ENCODE measurements at places on chromosomes 16 and 17.

GRCh38 chr16:88480829-88481228, 27.7 kb downstream of the ZFPM1 start:
- no peak for DNase-seq

- DNase-seq = no peak
Measured at GRCh38 chr16:72291121-72291520, 119.2 kb upstream of the PMFBP1 start.

- DNase-seq = peak; percentile 34
Measured at GRCh38 chr16:87636050-87636684, 33.9 kb downstream of the JPH3 start.

- no peak for DNase-seq
Measured at GRCh38 chr17:81685108-81685507, 1.3 kb downstream of the HGS start.

GRCh38 chr17:28173801-28174200, 131.3 kb downstream of the NLK start:
- DNase-seq = no peak

DNA sequence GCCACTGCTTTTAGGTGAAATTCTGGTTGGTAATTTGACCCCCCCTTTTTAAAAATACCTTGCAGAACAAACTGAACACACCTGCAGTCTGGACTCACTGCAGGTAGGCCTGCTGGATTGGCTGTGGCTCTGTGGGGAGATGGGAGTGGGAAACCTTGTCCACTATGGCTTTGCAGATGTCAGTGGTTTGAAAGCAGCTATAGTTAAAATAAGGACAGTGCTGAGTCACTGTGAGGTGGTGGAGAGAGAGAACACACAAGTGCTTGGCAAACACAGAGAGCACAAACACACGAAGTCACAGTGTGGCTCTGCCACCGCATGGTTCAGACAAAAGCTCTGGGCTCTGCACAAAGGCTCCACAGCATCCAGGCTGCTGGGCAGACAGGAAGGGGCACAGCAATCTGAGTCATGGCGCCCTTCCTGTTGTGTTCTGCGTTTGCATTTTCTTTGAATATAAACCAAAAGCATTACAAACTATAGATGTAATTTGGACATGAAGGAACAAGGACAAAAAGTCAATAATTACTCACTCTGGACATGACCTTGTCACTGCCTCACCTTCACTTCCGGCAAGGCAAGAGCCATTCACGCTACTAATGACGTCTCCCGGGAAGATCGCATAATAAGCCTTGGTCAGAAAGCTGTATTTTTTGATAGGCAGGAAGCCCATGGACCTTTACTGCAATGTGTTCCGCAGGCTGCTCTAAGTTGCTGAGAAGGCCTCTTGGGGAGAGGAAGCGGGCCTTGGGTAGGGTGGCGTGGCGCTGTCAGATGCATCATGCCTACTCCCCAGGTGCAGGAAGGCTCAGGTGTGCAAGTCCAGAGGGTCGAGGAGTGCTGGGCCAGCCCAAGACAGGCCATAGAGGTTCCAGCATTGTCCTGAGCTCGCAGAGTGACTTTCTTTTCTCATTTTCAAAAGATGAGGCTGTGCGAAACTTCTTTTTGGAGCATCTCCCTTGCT, 60.1 kb upstream of the MED9 start:
- no peak for DNase-seq

DNA sequence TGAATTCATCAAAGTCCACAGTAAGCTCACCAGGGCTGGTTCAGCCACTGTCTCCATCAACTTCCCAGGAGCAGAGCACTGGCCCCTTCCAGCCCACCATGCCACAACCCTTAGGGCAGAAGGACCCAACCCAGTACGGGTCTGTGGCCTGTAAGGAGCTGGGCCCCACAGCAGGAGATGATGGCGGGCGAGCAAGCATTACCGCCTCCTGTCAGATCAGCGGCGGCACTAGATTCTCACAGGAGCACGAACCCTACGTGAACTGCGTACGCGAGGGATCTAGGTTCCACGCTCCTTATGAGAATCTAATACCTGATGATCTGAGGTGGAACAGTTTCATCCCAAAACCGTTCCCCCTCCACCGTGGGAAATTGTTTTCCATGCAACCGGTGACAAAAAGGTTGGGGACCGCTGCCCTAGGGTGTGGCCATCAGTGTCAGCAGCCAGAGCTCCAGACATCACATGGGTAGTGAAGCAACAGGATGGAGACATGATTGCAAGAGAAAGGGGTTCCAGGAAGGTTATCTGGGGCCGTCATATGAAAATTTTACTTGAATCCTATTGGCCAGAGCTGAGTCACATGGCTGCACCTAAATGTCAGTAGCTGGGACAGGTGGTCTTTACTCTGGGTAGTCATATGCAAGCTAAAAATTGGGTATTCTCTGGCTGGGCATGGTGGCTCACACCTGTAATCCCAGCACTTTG, 12.4 kb upstream of the SLC25A19 start:
- no peak for DNase-seq

DNA sequence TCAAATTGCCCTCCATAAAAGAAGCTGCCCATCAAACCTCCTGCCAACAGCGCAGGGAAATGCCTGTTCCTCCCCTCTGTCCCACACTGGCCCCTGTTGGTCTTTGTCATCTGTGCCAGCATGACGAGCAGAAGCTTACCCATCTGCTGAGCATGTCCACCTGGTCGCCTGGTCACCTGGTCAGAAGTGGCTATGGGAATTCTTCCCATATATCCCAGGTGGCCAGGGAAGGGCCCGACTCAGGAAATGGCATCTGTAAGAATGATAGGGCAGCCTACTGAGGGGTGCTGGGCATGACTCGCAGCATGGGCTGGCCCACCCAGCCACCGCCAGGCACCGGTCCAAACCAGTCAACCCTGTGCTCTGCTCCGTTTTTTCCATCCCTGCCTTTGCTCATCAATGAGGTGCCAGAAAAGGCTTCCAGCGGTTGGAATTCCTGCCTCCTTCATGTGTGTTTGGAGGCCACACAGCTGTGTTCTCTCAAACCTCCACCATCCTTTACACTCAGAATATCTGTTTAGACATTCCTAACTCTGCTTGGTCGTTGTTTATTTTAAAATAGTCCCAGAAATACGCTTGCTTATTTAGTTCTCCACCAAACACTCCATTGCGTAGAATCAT, 145.2 kb downstream of the CLEC16A start:
- no peak for DNase-seq

GRCh38 chr16:85276721-85277120, 164.4 kb upstream of the CIBAR2 start:
- no peak for DNase-seq

DNA sequence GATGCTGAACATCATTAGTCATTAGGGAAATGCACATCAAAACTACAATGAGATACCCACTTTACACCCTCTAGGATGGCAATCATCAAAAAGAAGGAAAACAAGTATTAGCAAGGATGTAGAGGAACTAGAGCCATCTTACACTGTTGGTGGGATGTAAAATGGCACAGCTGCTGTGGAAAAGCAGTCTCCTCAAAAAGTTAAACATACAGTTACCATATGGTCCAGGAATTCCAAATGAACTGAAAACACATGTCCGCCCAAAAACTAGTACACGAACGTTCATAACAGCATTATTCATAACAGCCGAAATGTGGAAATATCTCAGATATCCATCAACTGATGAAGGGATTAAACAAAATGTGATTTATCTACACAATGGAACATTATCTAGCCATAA, 7.0 kb downstream of the FBF1 start:
- no peak for DNase-seq

GRCh38 chr16:19167710-19168370, at the start of gene SYT17:
Gene SYT17, plus strand, starts transcription at chr16:19168240. Its CDS starts 407 bp downstream, at chr16:19168647.
- peak; percentile 67 for DNase-seq

DNA sequence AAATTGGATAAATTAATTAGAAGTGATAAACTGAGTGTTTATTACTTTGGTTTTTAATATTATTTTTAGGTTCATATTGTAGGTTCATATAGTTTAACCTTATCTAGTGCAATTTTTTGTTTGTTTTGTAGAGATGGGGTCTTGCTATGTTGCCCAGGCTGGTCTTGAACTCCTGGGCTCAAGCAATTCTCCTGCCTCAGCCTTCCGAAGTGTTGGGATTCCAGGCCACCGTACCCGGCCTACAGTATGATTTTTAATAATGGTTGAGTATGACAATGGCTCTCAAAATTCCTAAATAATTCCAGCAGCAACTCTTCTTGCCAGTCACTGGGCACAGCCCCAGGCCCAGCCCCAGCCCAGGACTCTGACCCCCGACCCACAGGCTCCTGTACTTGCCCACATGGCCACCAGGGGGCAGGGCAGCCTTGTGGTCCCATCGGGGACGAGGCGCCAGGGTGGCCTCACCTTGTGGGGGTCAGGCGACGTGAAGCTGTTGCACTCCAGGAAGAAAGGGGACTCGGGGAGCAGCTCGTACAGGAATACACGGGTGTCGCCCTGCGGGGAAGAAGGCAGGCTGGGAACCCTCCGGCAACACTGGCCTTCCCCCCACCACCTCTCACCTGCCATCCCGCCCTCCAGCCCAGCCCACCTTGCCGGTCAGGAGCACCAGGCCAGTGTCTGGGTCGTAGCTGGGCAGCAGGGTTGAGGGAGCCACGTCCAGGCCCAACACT, 7.9 kb upstream of the PAM16 start:
- DNase-seq = peak; percentile 62

DNA sequence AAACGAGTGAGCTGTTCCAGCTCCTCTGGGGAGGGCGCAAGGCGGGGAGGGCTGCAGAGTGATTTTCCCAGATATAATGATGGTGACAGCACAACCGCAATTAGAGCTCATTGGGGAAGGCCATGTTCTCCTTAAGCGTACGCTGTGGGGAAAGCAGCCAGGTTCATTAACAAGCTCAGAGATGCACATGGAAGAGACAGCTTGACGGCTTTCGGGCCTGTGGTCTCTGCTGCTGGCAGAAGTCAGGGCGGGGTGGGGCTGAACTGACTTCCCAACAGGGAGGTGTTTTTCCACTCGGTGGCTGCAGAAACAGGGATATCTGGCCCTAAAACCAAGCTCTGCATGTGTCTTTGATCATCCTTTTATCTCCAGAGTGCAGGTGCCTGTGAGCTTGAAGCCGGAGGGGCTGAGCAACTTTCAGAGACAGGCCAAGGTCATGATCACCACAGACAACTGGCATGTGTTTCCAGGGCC, 24.0 kb upstream of the CACNG1 start:
- DNase-seq = no peak

GRCh38 chr16:29156511-29156910, 171.7 kb downstream of the LAT start:
- no peak for DNase-seq

DNA sequence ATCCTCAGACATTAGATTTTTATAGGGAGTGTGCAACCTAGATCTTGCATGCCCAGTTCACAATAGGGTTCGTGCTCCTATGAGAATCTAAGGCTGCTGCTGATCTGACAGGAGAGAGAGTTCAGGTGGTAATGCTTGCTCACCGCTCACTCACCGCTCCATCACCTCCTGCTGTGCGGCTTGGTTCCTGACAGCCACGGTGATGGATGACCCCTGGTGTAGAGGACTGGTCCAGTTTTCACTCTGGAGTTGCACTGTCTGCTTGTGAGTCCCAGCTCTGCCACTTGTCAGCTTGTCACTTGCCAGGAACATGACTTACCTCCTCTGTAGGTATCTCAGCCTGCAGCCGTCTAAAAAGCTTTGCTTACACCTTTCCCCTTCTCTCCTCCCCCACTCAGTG, 214.6 kb downstream of the SNX29 start:
- no peak for DNase-seq

DNA sequence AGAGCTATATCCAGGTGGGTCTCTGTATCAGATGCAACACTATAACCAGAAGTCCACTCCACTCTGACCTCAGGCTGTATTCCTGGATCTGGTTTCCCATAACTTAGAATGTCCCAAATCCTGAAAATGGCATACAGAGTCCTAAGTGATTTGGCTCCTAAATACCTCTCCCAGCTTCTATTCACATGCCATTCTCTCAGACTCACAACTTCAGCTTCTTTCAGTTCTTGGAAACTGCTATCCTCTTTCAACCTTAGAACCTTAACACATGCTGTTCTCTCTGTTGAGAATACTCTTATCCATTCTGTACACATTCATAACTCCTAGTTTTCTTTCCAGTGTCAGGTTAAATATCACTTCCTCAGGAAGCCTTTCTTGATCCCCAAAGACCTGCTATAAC, 132.0 kb downstream of the BRIP1 start:
- DNase-seq = no peak

- DNase-seq = no peak
Measured at GRCh38 chr16:54282928-54283724, 3.5 kb downstream of the IRX3 start.

DNA sequence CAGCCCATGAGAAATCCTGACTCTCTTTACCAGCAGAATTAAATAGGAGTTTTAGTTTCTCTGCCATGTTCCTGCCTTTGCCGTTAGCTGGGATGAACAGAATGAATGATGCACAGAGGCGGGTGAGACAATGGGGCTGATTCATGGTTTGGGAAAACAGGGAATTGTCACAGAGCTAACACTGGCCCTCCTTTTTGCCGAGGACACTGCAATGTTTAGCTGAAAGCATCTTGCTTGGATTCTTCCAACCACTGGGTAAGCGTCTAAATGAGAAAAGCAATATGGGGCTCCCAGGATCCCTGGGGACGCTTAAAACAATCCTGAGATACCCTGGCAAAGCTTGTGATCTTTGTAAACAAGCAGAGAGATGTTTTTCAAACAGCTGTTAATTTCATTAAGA, 12.8 kb upstream of the PAFAH1B1 start:
- no peak for DNase-seq

DNA sequence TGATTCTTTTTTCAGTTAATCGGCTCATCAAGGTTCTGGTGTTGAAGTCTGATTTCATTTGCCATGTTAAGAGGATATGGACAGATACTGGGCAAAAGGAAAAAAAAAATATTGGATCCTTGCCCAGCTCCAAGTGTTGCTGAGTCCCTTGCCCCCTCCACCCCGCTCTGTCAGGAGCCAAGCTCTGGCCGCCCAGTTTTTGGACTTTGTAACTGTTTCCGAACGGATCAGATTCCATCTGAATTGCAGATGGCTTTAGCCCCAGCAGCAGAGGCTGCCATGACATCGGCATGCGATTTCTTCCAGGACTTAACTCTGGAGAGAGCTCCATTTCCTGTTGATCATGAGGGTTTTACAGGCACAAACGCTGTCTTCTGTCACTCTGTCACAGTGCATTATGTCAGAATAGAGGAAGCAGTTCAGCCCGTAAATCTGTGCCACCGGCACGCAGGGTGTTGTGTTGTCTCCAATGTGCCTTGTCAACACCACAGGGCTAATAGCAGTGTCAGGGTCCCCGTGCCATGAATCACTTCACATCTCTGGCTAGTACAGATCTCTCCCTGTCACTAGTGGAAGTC, 615.6 kb downstream of the MAF start:
- no peak for DNase-seq

GRCh38 chr16:7713244-7713643, 380.6 kb downstream of the RBFOX1 start:
- no peak for DNase-seq

DNA sequence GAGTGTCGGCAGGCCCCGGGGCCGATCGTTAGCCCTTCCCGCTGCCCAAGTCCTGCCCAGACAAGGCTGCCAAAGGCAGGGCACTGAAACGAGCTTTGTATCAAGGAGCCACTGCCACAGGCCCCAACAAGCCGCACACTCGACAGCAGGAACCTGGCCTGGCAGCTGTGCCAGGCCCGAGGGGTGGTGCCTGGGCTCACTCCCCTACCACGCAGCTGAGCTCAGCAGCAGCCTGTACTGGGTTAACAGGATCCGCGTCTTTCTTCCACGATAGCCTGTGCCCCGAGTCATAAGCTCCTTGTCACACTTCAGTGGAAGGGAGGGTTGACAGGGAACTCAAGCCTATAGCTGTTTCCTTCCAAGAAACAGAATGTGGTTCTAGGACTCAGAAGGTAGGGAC, 87.9 kb downstream of the ABR start:
- DNase-seq = no peak

- DNase-seq = no peak
Measured at GRCh38 chr17:49455272-49455861, 39.7 kb upstream of the NGFR start.
